ENCODE measurements at places on chromosomes 11 and 22.

- DNase-seq: no peak
Measured at GRCh38 chr11:71341173-71341572, 88.8 kb upstream of the SHANK2 start.

GRCh38 chr11:67613960-67614715, 7.4 kb downstream of the NDUFV1 start:
- peak; percentile 75 for DNase-seq

DNA sequence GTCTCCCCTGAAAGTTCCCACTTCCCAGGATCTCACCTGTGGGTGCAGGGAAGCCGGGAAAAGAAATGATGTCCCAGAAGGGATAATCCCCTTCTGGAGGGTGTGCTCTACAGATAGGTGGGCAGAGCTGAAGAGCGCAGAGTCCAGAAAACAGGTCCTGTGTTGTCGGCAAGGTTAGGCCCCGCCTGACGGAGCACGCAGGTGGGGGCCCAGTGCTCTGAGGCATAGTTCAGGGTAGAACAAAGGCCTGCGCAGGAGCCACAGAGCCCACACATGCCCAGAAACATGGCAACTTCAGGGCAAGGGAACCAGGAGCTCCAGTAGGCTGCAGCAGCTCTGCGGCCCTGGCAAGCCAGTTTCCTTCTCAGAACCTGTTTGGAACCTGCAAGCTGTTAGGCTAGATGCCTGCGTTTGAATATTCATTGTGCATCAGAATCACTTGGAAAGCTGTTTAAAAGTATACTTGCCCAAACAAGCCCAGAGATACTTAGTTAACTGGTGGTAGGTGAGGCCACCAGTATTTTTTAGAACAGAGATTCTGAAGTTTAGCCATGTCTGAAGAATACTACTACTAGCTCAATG, 386.6 kb downstream of the BUD13 start:
- no peak for DNase-seq

GRCh38 chr11:134469627-134470026, 57.6 kb upstream of the B3GAT1 start:
- no peak for DNase-seq

DNA sequence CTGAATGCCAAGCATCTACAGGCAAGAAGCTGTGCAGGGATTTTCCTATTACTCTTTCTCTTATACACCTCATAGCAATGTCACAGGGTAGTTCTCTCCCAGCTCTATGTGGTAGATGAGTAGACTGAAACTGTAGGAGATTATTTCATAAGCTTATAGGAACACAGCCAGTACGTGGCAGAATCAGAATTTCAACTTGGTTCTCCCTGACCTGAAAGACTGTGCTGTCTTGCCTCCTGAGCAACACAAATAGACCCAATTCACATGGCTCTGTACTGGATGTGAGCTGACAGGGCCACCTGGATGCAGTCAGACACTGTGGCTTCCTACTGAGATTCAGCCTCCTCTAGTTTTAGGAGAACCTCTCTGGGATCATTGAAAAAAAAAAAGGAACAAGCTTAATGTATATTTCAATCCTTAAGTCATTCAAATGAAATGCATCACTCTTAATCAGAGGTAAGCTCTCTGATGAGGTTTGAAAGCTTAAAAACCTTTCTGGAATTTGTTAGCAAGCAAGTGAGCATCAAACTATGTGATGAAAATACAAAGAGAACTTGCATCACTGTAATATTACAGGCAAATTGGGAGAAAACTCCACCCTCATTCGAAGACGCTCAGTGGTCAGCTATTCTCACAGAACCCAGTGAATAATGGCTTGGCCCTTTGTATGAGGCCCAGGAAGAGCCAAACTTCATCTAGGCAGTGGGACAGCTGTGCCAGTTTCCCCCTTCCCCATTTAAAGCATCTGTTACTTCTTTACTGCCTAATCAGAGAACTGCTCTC, 1039.3 kb downstream of the NTM start:
- DNase-seq: peak; percentile 54

GRCh38 chr22:20738394-20739089, 35.4 kb upstream of the SERPIND1 start:
- DNase-seq: no peak

DNA sequence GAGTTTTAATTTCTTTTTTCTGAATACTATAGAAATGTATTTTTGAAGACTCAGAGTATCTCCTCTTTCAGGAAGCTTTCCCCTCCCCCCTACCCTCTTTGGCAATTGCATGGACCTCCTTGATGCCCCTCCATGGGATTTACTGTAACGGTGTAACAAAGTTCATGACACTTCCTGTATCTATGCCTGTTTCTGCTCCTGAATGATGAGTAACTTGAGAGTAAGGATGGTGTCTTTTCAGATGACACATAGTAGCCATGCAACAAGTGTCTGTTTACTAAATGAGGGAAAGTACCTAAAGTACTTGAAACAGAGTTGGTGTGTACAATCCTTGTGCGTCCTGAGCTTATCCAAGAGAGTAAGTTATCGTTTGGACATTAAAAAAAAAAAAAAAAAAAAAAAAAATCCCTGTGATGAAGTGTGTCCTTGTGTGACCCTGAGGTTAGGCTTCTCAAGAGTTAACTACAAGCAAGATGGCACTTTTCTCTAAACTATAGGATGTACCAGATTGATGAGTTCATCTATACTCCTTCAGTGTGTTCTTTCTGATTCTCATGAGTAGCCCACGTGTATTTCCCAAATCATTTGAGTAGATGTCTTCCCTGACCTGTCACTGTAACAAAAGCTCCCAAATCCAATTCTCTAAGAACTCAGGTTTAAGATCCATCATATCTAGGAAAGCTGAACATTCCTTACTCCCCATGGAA, 7.4 kb downstream of the ETS1 start:
- DNase-seq: no peak

DNA sequence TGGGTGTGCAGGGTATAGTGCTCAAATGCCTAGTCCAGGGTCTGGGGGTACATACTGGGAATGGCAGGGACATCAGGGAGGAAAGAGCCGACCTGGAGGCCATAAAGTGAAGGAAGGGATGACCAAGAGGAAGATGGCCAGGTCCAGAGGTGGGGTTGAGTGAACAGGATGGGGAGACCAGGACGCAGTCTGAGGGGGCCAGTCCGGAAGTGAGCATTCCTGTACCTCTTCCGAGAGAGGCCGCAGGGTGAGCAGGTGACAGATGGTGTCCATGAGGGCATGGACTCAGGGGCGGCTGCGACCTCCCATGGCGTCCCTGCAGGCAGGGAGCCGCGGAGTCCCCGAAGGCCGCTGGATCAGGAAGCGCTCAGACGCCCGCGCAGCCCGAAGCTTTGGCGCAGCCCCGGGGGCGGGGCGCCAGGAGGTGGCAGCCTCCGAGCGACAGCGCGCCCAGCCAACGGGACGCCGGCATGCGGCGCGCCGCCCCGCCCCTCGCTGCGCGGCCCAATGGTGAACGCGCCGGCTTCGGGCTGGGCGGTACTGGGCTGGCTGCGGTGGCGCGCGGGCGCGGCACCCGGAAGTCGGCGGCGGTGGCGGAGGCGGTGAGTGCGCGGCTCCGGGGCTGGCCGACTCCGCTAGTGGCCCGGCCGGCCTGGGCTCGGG, at the start of gene TANGO2:
Gene TANGO2 (plus strand): TSS at position 578 of the 663 bp plus-strand sequence. CDS start 15,689 bp downstream, outside the sequence.
- peak; percentile 100 for DNase-seq

- DNase-seq: no peak
Measured at GRCh38 chr11:68709062-68709461, 24.7 kb downstream of the GAL start.

GRCh38 chr11:9710223-9710622, 46.3 kb downstream of the SWAP70 start:
- no peak for DNase-seq

DNA sequence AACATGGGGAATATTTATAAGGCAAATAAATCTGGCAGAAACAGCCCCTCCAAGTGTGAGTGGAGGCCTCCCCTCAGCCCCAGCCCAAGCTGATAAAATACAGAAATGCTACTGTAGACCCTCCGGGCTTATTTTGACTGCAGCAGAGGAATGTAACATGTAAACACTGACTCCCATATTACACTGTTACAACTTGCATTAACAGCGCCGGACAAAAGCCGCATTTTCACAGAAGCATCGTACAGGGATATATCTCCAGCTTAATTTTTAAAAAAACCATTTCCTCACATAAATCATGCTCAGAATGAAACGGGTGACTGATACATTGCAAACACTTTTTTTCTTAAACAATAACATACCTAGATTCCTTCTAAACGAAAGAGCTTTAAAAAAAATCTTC, 36.6 kb upstream of the COMT start:
- no peak for DNase-seq

GRCh38 chr11:103125462-103125861, 16.2 kb downstream of the DYNC2H1 start:
- no peak for DNase-seq

DNA sequence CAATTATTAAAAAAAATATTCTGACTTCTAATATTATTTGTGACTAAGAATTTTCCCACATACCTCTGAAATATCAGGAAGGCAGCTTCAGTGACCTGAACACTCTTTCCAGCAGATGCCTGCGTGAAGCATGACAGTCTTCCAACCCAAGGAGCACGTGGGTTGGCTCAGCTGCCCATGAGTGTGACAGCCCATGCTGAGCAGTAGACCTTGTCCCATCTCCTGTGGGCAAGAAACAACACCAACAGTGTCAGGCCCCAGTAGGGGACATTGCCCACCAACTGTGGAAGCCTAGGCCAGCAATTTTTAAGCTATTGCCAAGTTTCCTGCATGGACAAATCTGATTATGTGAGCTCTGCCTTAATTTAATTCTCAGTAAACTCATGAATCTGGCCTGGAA, 66.4 kb upstream of the OLFML1 start:
- no peak for DNase-seq
